Natural killer cell treated with Interleukin-12 subunit alpha and Interleukin-12 subunit beta and Interleukin-15 and Interleukin-18, amount 100 ng/mL, for 72 hours (primary cell): ENCODE measurements at places on chromosomes 2 and 18. TPM values are rescaled to one million over a fixed set of nuclear protein-coding genes. Genes with fewer than 3 reads are reported as not detected.

FRZB gene
- total RNA-seq: not detected

GPR17 gene
- not detected for total RNA-seq

ATP8B1 gene
- not detected for total RNA-seq

MYL12B gene
- total RNA-seq: 310 TPM

CCDC88A gene
- total RNA-seq: 15.1 TPM

CCDC102B gene
- total RNA-seq: 1.0 TPM

SALL3 gene
- not detected for total RNA-seq

TTC31 gene
- total RNA-seq: 42.8 TPM

STRADB gene
- total RNA-seq: 11.8 TPM

ZFP36L2 gene
- 24.7 TPM for total RNA-seq

MEP1B gene
- 0.20 TPM for total RNA-seq

REG1B gene
- not detected for total RNA-seq

CNGA3 gene
- not detected for total RNA-seq

SEPTIN10 gene
- 0.64 TPM for total RNA-seq

RUFY4 gene
- 0.86 TPM for total RNA-seq

EML6 gene
- total RNA-seq: 1.1 TPM

TTC39C gene
- 69.7 TPM for total RNA-seq

ACOXL gene
- total RNA-seq: 1.4 TPM

KCNG3 gene
- total RNA-seq: not detected

EIF2AK2 gene
- total RNA-seq: 40.1 TPM

DOK6 gene
- not detected for total RNA-seq

FAP gene
- not detected for total RNA-seq

ACVR1C gene
- total RNA-seq: 1.4 TPM

RNF125 gene
- total RNA-seq: 21.3 TPM

SKA1 gene
- 18.8 TPM for total RNA-seq

CCDC178 gene
- total RNA-seq: not detected

COBLL1 gene
- total RNA-seq: 3.1 TPM

MC2R gene
- total RNA-seq: not detected

CROCC2 gene
- total RNA-seq: not detected

ZBTB7C gene
- total RNA-seq: not detected

RAB17 gene
- not detected for total RNA-seq

IL1B gene
- total RNA-seq: 1.8 TPM

FKBP7 gene
- total RNA-seq: 2.1 TPM

CHRNG gene
- total RNA-seq: not detected

MYOM1 gene
- total RNA-seq: 0.88 TPM

FOXI3 gene
- total RNA-seq: not detected

KRTCAP3 gene
- total RNA-seq: 2.2 TPM

CRYBA2 gene
- total RNA-seq: not detected

SLC39A6 gene
- total RNA-seq: 34.7 TPM

CARF gene
- 3.4 TPM for total RNA-seq

STON1 gene
- total RNA-seq: 2.0 TPM
